ENCODE measurements at places on chromosomes 13 and 19.

DNA sequence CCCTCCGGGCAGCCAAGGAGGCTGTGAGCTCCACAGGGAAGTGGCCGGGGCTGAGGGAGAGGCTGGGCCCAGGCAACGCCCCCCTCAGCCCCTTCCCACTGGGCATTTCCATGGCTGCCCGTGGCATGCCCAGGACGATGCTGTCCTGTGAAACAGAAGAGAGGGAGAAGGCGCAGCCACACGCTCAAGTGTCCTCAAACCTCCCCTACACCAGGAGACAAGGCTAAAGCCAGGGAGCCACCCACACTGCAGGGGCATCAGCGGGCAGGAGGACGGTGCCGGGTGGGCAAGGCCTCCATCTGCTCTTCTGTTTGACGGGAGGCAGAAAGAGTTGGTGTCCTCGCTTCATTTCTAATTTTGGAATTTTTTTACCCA, 14.2 kb upstream of the PROZ start:
- no peak for DNase-seq

DNA sequence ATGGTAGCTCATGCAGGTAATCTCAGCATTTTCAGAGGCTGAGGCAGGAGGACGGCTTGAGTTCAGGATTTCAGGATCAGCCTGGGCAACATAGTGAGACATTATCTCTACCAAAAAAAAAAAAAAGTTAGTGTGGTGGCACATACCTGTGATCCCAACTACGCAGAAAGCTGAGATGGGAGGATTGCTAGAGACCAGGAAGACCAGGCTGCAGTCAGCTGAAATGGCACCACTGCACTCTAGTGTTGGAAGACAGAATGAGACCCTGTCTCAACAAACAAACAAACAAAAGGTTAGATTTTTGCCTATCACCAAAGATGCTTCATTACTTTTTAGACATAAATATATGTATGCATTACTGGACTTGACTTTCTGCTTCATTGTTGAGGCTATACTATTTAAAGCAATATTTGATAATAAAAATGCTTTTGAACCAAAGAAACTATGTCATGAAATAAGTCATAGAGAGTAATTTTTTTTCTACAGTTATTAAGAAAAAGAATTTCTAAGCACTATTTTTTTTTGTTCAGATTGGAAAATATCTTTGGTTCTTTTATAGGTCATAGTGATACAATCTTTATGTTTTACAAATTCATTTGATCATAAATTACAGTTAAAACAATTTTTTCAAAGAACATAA, 1180.1 kb upstream of the ATXN8OS start:
- no peak for DNase-seq

DNA sequence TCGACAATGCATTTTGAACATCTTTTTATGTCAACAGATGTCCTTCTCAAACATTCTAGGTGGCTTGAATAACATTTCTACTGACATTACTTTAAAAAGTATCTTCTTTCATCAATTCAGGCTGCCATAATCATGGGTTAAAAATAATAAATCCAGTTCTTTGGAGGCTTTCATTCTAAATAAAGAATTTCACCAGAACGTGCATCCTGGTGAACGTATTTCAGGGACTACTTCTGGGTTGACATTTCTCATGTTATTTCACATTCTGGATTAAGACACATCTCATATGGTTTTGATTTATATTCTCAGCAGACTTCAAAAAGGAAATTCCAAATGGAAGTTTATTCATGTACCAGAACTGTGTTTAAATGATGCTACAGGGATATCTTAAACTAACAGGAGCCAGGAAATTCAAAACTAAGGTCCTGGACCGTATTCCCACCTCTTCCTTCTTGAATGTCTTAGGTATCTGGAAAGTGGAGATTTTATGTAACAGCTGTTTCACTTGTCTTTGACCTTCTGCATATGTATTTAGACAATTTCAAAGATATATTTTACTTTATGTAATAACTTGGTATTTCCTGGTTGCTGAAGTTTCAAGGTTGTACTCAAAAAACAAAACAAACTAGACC, 107.2 kb downstream of the STARD13 start:
- DNase-seq = no peak

DNA sequence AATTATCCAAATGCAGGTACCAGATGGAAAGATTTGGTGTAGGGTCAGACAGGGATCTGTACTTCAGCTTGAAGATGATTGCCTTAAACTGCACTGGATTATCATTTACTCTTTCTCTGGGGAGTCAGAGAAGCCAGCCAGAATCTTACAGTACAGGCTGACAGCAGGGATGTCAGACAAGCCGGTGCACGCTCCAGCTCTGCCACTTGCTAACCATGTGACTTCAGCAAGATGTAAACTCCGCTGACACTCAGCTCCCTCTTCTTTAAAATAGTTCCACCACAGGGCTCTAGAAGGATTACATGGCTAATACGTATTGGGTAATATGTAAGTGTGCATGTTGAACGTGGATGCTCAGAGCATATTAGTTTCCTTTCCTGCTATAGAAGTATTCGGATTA, 251.4 kb upstream of the MAB21L1 start:
- DNase-seq = no peak

GRCh38 chr13:32330441-32330840, 15.1 kb downstream of the BRCA2 start:
- no peak for DNase-seq

DNA sequence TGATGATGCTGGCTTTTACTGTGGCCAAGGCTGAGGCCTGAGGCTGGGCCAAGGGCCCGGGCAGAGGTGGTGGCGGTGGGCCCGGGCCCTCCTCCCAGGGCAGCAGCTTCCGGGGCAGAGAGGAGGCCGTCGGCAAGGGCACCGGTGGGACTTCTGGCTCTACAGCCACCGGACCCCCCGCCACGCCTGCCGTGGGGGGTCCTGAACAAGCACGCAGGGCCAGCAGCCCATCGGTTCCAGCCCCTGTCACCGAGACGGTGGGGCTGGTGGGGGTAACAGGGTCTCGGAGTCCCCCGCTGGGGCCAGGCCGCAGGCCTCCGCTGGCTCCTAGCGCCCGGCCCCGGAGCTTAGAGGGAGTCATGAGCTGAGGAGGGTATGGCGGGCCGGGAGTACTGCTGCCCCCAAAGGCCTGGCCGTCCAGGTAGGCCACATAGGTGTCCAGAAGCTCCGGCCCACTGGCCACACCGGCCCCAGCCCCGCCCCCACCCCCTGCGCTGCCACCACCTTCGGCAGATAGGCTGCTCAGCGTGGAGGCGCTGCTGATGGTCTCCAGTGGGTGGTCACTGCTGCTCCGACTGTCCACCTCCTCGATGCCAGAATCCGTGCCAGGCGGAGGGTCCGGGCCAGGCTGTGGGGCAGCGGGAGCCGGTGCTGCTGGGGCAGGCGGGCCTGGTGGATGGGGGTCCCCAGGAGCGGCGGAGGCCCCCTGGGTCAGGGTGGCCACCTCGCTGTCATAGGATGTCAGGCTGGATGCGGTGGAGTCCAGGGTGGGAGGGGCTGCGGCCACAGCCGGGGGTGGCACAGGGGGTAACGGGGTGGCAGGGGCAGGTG, 17.3 kb downstream of the C19orf81 start:
- DNase-seq = no peak

DNA sequence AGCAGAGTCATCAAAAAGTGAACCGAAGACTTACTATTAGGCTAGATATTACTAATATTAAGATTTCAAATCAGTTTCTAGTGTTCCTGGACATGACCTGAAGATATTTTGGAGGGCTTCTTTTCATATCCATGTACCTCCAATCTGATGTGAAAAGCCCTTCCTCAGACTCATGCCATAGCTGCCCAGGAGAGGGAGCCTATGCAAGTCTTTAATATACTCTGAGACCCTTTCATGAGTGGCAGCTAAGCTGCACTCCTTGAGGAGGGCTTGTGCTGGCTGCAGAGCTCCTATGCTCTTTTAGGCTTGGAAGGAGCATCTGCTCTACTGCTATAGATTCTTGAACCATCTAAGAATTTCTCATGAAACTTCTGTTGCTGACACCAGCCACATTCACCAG, 715.3 kb downstream of the OLFM4 start:
- no peak for DNase-seq

GRCh38 chr19:28558783-28559182, 654.2 kb downstream of the UQCRFS1 start:
- DNase-seq = no peak
